ENCODE measurements at places on chromosomes 6 and 20.

GRCh38 chr20:2626853-2627541 lies 25.4 kb upstream of the NOP56 start:
- DNase-seq: no peak

DNA sequence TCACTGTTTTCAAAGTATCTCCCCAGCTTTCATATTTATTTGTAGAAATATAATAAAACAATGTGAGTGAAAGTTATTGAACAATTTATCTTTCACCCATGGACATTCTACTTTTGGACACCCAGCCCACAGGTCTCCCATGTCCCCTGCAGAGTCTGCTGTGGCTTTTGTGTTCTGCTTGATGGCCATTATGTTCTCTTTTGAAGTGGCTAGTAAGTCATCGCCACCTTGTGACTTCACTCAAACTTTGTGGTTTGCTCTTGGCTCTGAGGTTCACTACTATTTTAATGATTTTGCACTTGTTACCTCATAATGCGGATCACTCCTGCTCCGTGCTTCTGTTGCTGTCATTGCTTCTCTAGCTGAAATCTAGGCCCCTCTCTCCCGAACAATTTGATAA lies 10.2 kb upstream of the DEFB113 start:
- no peak for DNase-seq

GRCh38 chr20:31903627-31904386 lies 33.4 kb downstream of the TTLL9 start:
- no peak for DNase-seq

GRCh38 chr20:38222231-38222922 lies 38.2 kb downstream of the KIAA1755 start:
- DNase-seq: peak; percentile 84

DNA sequence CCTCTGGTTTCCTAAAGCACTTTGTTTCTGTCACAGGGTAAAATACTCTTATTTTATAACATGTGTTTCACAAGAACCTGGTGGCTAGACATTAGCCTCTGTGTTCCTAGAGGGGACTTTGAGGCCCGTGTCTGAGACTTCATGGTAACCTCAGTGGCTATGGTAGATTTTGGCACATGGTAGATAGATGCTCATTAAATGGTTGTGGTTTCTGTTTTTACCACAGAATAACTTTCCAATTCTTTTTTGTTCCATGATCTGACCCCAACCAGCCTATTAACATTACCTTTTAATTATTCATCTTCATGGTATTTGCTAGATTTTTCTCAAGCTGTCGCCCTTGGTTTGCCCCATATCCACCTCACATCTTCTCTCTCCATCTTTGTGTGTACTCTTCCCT lies 34.3 kb downstream of the CCN2 start:
- no peak for DNase-seq

DNA sequence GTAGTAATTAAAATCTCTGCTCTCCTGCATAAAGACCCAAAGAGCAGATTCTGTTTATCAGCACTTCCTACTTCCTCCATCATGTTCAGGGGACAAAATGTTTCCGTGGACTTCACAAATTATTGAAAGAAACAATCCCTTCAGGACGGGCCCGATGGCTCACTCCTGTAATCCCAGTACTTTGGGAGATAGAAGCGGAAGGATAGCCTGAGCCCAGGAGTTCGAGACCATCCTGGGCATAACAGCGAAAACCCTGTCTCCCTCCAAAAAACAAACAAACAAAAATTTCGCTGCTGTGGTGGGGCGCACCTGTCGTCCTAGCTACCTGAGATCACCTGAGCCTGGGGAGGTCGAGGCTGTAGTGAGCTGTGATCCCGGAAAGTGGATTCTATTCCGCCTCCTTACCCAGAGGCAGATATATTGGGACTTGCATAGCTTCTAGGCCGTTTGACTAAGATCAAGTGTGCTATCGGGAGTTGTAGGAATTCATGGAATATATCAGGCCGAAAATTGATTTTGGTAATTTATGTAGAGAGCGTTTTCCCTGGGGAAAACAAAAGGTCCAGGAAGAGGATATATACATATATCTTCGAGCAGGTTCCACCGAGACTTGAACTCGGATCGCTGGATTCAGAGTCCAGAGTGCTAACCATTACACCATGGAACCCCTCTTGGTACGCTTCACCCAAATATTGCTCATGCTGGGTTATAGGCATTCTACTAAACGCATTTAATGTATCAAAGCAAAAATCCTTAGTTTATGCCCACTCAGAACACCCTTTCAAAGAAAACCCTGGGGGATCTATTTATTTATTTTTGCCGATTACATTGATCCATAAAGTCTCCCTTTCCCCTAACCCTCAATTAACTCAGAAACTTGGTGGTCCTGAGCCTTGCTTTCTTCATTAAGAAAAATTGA lies 74.5 kb upstream of the ZNF184 start:
- peak; percentile 80 for DNase-seq

DNA sequence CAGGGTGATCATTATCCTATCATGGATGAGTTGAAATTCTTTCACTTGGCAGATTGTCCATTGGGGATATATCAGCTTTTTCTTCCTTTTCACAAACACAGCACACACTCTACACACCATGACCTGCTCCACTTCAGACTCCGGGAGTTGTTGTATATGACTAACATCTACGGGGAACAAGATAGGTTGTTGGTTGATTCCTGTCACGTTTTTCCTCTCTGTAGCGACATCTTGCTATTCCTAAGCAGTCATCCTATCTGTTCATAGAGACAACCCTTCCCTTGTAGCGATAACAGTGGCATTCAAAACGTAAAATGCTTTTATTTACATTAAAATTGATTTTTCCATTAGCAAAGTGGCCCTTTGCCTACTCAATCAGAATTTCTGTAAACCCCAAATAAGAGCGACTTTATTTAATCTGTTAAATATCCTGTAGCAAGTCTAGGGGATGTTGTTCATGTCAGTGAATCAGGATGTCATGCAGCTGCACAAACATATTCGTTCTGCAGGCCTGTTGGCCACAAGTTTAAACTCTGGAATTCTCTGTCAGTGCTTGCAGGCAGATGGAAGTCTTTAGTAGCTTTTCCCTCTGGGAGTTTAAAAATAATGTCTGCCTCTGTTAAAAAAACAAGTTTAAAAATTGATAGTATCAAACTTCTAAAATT lies 23.1 kb downstream of the PHACTR2 start:
- no peak for DNase-seq

DNA sequence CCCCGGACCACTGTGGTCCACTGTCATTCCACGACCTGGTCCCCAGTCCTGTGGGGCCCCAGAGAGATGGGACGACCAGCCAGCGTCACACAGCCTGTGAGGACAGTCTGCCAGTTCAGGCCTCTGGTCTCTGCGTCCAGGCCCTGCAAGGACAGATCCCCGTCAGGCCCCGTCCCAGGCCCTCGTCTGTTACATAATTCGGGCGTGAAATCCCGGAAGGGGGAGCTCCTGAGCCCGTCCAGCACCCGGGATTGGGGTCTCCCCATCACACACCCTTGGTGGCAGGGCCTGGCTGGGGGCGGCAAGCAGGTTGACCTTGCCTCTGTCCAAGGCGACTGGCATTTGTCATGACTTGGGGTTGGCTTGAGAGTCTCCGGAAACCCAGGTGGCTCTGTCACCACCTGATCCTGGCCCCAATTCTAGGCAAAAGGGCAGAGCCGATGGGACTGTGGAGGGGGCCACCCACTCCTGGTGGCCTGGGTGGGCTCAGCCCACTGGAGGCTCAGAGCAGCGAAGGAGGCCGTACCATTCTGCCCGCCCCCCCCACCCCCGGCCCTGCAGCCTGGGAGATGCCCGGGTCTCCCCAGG lies 73.8 kb upstream of the GATA5 start:
- DNase-seq: no peak

DNA sequence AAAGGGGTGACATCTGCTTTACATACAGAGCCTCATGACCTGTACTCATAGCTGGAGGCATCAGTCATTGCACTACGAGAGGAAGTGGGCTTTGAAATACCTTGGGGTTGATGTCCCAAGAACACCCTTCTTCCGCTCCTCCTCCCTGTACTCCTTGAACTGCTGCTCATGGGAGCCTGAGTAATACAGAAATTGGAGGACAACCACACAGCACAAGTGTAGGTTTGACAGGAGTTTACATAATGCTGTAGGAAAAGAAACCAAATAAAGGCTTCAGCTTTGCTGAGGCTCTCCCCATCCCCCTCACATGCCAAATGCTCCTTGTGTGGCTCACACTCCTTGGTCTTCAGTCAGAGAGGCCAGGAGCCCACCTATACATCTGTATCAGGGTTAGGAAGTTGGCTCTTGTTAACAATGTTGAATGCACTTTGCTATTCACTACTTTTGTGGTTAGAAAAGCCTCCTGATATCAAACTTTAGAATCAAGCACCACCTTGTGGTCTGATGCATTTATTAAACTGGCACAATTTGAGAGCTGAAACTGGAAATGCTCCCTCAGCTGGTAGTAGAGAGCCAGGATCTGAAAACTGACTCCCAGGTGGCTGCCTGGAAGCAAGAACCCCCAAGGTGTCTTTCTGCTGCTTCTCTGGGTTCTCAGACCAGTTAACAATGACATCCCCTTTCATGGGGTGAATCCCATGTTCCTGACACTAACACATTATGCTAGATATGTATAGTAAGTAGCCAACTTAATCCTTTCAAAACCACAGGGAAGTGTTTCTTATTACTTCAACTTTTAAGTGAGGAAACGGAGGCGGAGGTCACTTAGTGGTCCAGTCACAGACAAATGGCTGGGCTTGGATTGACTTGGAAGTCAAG lies 56.2 kb upstream of the EDN1 start:
- DNase-seq: peak; percentile 71

DNA sequence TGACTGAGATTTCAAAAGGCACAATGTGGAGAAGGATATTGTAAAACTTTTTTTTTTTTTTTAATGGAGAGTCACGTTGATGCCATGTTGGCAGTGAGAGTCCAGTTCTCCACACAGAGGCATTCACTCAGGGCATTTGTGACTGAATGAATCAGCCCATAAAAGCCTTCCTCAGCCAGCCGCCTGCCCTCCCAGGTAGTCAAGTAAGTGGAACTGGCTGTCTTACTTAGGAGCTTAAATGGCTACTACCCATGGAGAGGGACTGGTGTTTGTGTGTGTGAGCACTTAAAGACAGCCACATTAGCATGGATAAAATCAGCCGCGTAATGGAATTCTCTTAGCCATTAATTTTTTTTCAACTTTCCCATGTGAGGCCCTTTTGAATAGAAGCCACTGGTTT lies 12.6 kb downstream of the AAR2 start:
- DNase-seq: no peak

DNA sequence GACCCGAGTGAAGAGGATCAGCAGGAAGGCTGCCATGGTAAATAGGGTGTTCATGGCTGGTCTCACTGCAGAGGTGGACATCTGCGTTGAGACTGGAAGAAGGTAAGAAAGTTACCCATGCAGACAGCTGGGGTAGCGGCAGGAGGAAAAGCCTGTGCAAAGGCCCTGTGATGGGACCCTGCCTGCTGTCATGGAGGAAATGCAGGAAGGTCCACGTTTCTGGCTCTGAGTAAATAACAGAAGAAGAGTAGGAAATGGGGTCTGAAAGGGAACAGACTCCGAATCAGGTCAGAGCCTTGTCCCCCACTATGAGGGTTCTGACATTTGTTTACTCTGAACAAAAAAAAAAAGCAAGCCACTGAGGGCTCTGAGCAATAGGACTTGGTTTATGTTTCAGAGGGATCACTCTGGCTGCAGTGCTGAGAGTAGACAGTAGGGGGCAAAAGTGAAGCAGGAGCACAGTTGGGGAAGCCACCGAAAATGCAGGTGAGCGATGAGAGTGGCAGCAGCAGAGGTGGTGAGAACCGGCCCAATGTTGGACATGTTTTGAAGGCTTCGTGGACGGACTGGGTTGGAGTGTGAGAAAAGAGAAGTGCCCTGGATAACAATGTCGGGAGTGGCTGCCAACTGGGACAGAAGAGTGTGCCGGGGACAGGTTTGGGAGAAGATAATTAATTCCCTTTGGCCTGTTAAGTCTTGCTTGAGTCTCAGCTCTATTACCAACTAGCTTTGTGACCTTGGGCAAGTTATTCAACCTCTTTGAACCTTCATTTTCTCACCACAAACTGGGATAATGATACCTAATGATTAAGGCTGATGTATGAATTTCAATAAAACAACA lies 57.9 kb upstream of the MAP7 start:
- peak; percentile 70 for DNase-seq

- DNase-seq: no peak
Measured at GRCh38 chr6:150535151-150535804, 64.4 kb upstream of the PLEKHG1 start.

GRCh38 chr6:108616544-108616943 lies 55.8 kb downstream of the FOXO3 start:
- DNase-seq: no peak

GRCh38 chr20:41862476-41862875 lies 244.3 kb upstream of the CHD6 start:
- DNase-seq: no peak

- no peak for DNase-seq
Measured at GRCh38 chr6:155832596-155832995, 377.0 kb upstream of the NOX3 start.

GRCh38 chr6:168670401-168670985 lies 229.5 kb downstream of the SMOC2 start:
- DNase-seq: no peak

DNA sequence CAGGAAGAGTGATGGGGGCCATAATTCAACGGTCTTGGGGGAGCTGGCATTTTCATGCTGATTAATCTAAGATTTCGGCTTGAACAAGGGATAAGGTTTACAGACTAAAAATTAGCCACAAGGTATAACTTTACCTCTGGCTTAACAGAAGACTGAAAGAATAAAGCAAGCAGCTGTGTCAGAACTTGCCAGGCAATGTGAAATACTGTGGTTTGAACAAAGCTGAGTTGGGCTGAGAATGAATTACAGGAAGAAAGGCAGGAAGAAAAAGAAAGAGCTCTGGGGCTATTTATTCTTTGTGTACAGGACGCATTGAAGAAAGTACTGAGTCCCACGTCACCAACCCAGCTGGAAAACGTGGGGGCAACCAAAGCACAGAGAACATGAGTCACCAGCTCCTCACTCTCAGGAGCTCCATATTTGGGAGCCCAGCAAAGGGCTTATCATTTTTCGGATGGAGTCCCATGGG lies 121.5 kb upstream of the NEDD9 start:
- no peak for DNase-seq

DNA sequence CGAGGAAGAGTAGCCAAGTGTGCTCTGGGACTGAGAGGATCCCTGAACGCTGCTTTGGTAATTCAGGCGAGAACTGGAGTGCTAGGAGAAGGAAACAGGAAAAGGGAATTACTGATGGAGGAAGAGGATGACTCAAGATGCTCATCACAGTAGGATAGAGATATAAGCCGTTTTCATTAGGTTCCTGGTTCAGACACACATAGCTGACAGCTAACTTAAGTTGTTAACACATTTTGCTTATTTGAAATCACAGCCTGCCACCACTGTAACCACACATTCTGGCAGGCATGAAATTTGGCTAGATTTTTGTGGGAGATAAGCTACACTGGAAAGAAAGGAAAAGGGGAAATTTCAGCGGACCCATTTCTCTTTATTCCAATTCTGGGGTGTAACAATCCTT lies 138.2 kb upstream of the SLC22A16 start:
- no peak for DNase-seq

DNA sequence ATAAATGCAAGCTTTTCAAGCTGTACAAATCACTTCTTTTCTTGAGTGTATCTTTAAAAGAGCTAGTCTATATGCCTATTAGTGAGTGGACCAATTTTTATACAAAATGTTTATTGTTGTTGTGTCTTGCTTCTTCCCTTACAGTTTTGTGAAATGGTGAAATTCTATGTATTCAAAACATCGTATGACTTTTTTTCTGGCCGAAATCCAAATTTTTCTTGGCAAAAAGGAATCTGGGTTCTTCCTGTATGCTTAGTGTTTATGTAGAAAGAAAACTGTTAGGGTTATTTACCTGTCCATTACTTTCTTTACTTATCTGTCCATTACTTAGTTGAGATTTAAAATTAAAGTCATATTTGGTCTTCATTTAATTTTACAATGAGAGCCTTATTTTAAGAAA lies 153.9 kb downstream of the MMS22L start:
- no peak for DNase-seq

GRCh38 chr20:57787151-57787989 lies 77.6 kb upstream of the PMEPA1 start:
- DNase-seq: no peak

Data from A549 (cell line).